ENCODE measurements at places on chromosomes 12 and 14.

- no peak for DNase-seq
Observed at GRCh38 chr14:72052356-72052755, 120.1 kb downstream of the RGS6 start.

DNA sequence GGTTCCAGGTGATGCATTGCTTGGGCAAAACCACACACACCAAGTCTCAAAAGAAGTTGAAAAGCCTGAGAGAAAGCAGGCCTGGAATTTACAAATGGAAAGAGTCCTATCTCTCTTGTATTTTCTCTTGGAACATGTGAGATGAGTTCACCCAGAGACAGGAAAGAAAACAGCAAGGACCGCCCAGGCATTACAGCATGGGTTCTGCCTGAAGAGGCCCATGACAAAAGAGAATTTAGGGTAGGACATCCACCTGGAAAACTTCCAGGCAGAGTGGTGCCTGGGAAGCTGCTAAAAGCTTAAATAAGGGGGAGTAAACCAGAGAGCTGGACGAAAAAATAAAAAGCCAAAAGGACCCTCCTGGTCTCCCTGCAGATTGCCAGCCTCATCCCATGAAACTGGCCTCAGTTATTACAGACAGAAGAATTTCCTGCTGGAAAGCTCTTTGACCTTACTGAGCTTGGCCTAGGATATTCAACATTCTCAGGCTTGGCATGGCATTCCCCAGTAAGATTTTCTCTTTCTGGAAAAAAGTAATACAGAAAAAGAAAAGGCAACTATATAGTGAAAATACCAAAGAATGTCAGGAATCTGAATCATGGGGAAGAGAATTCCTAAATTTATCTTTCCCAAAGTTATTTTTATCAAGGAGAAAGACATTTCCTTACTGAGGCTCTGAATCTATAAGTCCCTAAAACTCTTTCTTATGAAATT is 121.3 kb upstream of the NUDT4 start:
- DNase-seq: no peak

DNA sequence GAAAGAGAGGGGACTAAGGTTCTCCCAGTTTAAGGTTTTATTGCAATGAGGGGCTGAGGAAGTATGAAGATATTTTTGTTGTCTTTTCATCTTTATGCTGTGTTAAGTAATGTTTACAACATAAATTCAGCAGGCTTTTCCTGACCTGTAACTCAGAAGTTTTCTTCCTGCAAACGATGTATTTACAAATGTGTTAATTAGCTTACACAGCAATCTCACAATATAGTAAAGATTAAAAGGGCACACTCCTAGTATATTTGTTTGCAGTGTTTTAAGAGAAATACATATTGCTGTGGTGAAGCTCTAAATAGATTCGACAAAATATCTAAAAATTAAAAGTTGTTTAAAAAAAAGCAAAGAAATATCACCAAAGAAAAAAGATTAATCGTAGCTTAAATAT is 55.7 kb downstream of the OR11H12 start:
- no peak for DNase-seq

DNA sequence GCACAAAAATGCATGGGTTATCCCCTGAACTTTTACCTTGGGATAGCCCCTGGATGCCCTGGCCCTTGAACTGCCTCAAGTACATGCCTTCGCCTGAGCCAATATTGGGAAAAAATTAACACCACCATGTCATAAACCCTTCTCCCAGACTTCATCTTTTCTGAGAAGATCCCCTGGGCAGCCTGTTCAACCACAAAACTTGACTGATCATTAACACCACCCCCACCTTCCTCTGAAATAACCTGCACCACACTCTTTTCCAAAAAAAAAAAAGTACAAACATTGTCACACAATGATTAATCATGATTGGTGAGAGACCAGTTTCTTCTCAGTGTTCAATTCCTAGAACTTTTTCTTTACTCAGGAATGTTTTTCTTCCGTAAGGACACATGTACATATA is 217.9 kb downstream of the PAX9 start:
- no peak for DNase-seq

DNA sequence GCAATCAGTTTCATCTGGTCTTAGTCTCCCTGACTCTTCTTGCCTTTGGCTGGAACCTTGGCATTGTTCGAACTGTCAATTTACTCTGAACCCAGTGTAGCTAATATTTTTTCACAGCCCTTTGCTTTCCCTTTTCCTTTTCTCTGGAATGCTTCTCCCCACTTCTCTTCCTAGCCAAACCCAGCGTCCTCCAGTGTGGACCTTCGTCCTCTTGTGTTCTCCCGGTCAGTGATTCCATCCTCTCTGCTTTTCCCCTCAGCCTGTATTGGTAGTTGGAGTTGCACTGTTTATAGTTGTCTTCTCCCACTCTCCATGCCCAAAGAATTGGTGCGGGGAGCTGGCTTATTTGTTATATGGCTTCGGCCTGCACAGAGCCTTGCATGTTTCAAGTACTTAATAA is 9.4 kb downstream of the ACVR1B start:
- DNase-seq: no peak

- DNase-seq: no peak
Observed at GRCh38 chr14:97382616-97383226, 585.5 kb downstream of the VRK1 start.

DNA sequence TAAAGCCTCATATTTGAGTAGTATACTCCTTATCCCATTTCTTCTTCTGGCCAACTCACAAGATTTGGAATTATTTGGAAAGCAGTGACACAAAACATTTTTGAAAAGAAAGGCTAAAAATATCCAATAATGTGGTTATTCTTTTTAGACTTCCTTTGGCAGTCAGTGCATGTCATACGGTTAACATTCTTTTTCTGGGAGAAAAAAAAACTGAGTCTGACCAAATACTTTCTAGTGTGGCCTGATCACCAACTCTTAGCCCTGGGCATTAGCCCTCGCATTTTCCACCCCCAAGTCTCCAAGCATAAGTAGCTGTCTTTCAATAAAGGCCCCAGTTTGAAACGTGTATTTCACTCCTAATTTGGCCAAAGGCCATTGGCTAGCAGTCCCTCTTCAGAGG is 5.9 kb downstream of the RASSF3 start:
- no peak for DNase-seq

DNA sequence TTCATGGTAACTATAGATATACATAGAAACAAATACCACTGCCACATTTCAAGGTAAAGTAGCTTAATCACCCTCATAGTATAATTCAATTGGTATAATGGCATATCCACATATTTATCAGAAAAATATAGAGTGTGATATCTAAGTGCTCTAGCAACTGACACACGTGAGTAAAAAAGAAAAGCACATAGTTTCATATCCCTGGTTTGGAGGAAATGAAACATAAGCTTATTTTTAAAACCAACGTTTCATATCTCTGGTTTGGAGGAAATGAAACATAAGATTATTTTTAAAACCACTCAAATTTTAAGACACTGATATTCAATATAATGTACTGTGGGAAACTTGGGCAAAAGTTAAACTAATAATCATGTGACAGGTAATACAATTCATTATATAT is 2.1 kb downstream of the OR6C70 start:
- DNase-seq: no peak

GRCh38 chr14:22646570-22647254 is 2.6 kb upstream of the OR6J1 start:
- no peak for DNase-seq

DNA sequence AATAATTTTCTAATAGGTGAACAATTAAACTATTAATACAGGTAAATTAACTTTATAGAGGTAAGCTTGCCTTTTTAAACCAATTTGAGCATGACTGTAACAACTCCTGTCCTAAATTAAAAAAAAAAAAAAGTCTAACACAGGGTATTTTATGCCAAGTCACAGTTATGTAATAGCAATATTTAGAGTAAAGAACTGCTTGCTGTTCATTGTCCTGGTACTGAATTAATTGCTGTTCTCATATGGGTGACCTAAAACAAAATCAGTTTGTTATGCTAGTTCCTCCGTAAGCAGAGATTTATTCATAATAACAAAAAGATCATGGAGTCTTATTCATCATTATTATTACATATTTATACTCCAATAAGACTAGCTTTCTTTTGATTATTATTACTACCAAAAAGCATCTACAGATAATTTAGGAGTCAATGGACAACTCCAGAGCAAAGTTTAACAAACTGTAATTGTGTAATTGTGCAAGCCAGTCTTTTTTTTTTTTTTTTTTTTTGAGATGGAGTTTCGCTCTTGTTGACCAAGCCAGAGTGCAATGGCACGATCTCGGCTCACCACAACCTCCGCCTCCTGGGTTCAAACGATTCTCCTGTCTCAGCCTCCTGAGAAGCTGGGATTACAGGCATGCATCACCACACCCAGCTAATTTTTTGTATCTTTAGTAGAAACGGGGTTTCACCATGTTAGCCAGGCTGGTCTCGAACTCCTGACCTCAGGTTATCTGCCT is 98.3 kb downstream of the ITPR2 start:
- no peak for DNase-seq

DNA sequence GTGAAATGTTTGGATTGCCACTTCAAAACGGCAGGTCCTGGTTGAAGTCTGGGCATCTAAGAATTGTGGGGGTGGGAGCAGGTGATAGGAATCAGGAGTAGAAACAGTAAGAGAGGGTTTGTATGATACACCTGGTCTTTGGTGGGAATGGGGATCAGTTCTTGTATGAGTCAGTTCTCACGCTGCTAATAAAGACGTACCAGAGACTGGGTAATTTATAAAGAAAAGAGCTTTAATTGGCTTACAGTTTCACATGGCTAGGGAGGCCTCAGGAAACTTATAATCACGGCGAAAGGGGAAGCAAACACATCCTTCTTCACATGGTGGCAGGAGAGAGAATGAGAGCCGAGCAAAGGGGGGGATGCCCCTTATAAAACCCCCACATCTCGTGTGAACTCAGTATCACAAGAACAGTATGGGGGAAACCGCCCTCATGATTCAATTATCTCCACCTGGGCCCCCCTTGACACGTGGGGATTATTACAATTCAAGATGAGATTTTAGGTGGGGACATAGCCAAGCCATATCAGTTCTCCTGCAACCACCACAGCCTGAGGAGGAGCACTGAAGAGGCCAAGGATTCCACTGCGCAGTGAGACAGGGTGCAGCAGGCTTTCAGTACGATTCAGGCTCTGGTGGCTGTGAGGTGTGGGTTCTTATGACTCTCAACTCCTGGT is 52.1 kb downstream of the DRAM1 start:
- no peak for DNase-seq

DNA sequence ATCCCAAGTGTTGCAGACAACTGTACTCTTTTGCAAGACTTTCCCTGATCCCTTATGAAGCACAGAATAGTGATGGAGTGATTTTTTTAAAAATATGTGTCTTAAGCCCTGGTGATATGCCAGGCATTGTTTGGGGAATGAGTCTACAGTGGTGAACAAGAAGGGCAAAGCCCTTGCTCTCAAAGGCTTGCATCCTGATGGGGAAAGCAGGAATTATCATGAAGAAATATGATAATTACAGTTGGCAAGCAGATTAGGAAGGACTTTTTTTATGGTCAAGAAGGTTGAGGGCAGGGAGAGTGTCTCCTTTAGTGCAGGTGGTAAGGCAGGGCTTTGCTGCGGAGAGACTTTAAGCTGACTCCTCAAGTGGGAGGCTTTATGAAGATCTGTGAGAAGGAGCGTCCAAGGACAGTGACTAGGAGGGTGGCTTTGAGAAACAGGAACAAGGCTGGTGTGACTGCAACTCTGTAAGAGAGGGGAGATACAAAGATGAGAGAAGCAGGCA is 100.2 kb downstream of the SYNE2 start:
- no peak for DNase-seq

DNA sequence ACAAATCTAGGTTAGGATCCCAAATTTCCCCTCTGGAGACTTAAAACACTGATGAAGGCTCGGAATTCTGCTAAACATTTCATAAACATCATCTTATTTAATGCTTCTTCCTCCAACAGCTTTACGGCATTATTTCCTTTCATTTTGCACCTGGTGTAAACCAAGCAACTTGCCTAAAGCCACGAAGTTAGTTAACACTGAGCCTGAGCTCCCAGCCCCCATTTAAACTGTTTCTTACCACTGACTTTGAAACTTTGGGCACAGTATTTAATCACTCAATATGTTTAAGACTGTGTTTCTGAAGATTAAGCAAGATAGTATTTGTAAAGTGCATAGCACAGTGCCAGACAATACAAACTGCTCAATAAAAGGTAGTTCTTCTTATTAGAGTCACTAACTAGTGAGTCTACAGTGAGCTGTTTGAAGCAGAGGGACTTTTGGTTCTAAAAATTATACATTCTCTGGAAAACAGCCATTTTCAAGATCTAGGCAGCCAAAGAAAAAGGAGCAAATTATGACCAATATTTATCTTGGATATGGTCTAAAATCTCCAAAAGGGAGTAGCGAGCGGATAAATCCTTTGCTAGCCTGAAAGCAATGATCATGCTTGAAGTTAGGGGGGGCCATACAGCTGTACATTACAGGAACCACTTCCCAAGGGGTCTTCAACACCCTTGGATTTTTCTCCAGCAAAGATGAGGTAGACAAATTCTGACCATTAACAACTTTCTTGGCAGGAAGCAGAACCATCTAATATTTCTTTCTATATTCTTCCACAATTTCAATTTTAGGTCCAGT is 4.0 kb downstream of the EGLN3 start:
- no peak for DNase-seq

GRCh38 chr14:93105362-93105761 is 10.4 kb downstream of the ITPK1 start:
- no peak for DNase-seq

GRCh38 chr12:123833830-123834229 is 71.7 kb downstream of the DNAH10 start:
- DNase-seq: no peak

DNA sequence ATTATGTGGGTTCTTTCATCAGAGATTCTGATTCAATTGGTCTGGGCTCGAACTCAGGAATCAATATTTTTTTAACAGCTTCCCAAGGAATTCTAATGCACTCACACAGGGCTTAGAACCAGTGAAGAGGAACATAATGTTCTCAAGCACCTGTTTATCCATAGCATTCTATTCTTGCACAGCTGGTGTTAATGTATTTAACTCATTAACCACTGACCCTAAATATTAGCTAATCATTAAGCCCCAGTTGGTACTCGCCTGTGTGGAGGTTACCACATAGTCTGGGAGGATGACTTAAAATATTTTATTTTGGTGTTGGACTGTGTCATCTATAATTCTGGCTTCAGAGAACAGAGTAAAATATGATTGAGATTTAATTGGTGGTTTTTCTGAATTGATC is 45.3 kb downstream of the LRP6 start:
- no peak for DNase-seq

DNA sequence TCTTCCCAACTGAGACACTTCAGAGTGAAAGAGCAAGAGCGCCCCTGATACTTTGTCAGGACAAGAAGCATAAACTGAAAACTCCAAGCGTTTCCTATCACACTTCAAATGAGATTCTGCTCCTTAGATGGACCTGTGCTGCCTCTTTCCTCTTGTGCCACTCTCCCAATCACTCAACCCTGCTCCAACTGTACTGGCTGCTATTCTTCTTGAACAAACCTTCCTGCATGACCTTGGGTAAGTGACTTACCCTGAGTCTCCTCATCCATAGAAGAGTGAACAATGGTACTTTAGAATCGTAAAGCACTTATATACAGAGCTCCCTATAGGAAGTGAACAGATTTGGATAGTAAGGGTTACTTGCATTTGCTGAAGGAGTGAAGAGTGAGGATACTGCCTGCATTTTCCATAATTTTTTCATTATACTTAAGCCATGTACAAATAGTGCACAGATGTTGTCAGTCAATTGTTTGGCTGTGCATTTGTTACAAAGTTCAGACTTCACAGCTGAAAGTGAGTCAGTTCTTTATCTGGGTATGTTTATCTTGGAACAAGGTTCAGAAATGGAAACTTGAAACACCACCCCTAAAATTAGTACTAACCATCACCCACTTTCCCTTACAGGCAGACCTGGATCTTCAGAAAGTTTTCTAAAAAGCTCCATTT is 10.8 kb downstream of the MTERF2 start:
- DNase-seq: no peak

GRCh38 chr12:86006727-86007126 is 132.6 kb downstream of the NTS start:
- no peak for DNase-seq
